ENCODE measurements at places on chromosomes 6 and 20. TPM values are rescaled to one million over a fixed set of nuclear protein-coding genes. Genes with fewer than 3 reads are reported as not detected.

Gene CLPSL2
- not detected for total RNA-seq

Gene TFAP2D
- total RNA-seq, result not detected

Gene PRDM13
- total RNA-seq, result 13.9 TPM

Gene CNKSR3
- total RNA-seq, result 2.0 TPM

Gene HTR1E
- total RNA-seq, result 0.34 TPM

Gene TP53RK
- total RNA-seq, result 19.0 TPM

Gene NSFL1C
- total RNA-seq, result 71.4 TPM

All from glutamatergic neuron (in vitro differentiated cells).